ENCODE measurements at places on chromosomes 16 and 17.

- no peak for DNase-seq
Observed at GRCh38 chr17:5506307-5506706, 19.9 kb downstream of the MIS12 start.

GRCh38 chr16:53785044-53785443 lies 81.1 kb downstream of the FTO start:
- no peak for DNase-seq

DNA sequence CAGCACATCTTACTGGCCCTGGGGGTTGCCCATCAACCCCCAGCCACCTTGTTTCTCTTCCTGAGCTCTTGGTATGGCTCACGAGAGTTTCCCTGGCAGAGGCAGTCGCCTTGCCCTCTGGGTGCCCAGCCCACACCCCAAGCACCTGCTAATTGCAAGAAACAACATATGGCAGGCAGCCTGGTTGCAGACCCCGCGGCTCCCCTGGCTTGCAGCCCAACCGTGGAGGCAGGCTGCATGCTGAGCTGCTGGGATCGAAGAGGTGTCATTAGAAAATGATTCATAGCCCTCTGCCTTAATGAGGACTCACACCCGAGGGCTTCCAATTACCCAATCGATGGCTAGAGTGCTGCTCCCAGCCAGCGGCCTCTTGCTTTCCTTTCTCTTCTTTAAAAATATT lies 115.7 kb downstream of the TMEM114 start:
- DNase-seq, result no peak

DNA sequence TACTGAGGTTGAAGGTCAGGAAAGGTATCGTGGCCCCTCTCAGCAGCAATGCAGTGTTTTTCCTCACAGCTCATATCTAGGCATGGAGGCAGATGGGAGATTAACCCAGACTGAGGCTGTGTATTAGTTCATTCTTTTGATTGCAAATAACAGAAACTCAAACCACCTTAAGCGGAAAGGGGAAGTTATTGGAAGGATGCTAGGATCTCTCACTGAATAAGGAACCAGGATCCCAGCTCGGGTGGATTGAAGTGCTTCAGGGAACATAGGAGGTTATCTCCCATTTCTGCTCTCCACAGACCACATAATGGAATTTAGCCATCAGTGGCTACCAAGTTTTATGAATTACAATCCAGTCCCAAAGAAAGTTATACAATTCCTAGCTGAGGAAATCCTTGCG lies 8.2 kb downstream of the ZNF689 start:
- DNase-seq, result no peak

DNA sequence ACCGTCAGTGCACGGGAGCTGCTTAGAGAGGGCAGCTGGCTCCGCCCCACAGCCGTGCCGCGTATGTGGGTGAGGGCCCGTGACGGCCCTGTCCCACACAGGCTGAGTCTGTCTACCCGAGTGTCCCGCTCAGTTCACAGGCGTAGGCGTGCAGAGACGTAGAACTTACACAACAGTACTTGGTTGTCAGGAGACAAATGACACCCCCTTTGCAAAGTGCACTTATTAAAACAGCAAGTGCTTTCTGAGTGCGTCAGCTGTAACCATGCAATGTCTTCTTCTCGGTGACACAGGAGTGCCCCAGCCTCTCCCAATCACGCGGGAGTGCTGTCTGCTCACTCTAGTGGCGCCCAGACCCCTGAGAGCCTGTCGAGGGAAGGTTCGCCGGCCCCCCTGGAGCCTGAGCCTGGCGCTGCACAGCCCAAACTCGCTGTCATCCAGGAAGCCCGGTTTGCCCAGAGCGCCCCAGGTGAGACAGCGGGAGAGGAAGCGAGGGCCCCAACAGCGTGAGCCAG lies 64.2 kb downstream of the FOXK2 start:
- DNase-seq, result no peak

DNA sequence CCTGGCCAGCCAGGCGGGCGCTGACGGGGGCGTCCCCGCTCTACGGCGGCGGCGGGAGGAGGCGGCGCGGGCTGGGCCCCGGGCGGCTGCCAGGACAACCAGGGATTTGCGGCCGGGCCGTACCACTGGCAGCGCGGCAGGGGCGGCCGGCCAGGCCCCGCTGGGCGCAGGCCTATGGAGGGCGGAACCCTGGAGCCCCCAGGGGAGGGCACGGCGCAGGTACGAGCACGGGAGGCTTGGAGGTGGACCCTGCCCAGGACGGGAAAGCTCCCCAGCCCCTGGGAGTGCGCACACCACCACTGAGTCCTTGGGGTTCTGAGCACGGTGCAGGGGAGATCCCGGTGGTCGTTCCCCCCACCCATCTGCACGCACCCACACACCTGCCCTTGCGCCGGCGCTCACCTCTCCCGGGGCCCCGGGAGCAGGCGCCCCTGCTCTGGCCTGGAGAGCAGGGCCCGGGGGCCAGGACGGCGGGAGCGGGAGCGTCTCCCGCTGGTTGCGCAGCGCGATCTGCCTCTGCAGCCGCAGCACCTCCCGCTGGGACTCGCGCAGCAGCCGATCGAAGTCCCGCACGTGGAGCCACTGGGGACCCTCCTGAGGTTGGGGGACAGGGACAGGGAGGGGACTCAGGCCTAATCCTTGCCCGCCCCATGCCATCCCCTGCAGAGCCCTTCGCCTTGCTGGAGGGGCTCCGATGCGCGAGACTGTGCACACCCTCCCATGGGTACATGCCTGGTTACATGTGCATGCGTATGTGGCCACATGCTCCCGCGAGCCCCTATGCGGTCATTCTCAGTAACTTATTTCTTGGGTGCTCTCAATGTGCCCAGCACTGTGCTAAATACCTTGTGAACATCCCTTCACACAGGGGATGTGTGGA lies 3.9 kb downstream of the TSPOAP1 start:
- DNase-seq, result no peak

DNA sequence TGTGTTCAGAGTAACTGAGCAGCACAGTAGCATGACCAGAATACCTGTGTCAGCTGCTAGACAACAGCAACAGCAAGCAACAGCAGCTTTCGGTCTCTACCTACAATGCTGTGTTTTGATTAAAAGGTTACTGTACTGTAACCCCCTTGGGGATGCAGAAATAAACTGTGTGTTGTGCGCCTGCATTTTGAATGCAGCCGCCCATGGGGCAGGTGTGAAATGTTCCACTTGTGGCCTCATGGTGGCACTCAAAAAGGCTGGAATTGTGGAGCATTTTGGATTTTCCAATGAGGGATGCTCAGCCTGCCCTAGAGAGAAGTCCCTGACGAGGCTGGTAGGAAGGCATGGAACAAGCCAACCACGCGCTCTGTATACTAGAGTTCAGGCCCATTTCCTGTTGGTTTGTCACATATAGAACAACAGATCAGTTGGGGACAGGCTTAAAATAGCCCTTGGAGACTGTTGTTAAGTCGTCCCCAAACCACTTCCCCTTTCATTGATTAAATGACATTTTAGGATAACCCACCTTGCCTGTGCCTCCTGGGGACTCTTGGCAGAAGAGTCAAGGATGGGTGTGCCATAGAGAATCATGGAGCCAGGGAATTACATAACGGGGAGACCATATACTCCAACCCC lies 27.1 kb downstream of the SCPEP1 start:
- no peak for DNase-seq

GRCh38 chr17:77696721-77697460 lies 261.6 kb upstream of the TNRC6C start:
- no peak for DNase-seq

DNA sequence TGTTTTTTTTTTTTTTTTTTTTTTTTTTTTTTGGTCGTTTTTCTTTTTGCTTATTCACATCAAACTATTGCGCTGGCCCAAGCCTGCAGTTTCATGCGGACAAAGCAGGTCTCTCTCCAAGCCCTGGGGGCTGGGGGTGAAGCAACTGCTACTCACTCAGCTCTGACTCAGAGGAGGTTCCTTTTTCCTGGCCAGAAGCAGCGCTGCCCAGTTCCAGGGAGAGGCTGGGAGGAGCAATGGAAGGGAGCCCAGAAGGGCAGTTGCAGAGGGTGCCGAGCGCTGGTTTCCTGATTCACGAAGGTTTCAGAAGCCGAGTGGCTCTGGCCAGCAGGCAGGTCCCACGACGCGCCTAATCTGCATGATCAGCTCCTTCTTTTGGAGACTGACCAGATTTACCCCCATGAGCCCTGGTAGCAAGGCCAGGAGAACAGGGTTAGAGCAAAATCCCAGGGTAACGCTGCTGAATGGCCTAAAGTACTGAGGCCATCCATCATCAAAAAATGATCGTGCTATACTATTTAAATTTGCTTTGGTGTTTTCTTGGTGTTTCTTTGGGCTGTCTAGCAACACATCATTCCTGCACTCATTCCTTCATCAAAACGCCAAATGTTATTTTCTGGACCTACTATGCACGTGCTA lies 144.7 kb upstream of the SOX9 start:
- peak; percentile 91 for DNase-seq

GRCh38 chr17:732902-733720 lies 715 bp downstream of the TLCD3A start:
- DNase-seq, result no peak

DNA sequence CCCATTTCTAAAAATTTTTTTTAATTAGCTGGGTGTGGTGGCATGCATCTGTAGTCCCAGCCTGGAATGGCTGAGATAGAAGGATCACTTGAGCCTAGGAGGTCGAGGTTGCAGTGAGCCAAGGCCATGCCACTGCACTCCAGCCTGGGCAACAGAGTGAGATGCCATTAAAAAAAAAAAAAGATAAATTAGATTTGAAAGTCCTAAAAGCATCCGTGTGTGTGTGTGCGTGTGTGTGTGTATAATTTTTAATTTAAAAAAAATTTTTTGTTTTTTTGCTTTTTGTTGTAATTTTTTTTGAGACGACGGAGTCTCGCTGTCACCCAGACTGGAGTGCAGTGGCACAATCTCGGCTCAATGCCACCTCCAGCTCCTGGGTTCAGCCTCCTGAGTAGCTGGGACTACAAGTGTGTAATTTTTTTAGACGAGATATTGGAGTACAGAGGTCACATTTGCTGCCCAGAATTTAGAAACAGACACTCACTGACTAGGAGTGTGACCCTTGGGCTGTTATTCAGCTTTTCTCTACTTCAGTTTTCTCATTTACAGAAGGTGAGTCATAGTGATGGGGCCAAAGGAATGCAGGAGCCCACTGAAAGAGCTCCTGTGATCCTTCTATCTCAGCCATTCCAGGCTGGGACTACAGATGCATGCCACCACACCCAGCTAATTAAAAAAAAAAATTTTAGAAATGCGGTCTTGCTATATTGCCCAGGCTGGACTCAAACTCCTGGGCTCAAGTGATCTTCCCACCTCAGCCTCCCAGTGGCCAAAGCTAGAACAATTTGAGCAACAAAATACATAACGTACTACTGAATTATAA lies 25.5 kb upstream of the TBX4 start:
- DNase-seq, result no peak

- peak; percentile 57 for DNase-seq
Observed at GRCh38 chr17:12765548-12765947, 23.8 kb upstream of the ARHGAP44 start.

GRCh38 chr17:61366076-61366714 lies 33.4 kb upstream of the TBX2 start:
- no peak for DNase-seq

DNA sequence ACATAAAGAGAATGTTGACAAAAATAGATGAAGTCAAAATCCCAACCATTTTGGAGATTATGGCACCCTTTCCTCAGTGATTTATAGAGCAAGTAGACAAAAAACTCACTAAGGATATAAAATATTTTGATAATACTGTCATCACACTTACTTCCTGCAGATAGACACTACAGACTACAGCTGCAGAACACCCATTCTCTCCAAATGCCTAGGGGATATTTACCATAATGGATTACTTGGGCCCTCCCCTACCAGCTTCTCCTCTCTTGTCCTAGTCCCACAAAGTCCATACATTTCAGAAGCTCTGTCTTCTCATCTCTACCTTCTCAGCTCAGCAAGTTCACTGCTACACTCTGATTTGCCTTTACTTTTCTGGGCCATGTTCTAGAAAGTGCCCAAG lies 37.2 kb upstream of the CCNF start:
- DNase-seq, result no peak

DNA sequence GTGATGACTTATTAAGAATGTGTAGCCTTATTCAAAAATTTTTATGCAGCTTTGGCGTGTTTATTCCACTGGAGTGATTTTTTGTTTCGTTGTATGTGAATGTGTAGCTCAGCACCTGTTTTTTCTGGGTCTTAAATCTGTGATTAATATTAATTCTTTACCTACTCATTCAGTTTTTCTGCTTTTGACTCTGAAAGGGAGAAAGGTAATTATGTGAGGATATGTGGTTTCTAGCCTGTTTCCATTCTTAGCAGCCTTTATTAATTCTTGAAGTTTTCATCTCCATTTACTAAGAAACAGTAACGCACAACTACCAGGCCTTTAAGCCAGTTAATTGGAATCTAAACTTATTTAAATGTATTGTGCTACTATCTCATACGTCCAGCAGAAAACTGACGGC lies 7.0 kb downstream of the HEATR3 start:
- DNase-seq, result no peak

Data from fibroblast of the conjunctiva (primary cell).